MM.1S (cell line): ENCODE measurements at places on chromosomes 7 and 10.

DNA sequence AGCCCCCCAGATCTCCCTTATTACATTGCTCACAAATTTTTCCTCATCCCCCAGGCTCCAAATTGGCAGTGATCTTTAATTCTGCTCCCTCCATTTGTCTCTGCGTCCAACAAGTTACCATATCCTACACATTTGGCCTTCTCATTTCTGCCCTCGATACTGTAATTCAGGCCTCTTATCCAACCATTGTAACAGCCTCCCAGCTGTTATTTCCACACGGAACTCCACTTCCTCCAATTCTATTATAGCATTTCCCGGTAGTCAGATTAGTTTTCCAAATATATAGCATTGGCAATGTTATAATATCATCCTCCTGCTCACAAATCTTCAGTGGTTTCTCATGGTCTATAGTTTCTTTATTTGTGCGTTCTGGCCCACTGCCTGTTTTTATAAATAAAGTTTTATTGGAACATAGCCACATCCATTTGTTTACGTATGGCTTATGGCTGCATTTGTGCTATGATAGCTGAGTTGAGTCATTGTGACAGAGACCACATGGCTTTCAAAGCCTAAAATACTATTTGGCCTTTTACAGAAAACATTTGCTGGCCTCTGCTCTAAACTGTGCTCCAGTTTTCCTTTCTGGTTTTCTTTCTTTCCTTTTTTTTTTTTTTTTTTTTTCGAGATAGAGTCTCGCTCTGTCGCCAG lies 126.5 kb upstream of the ZNF438 start:
- DNase-seq, result no peak

DNA sequence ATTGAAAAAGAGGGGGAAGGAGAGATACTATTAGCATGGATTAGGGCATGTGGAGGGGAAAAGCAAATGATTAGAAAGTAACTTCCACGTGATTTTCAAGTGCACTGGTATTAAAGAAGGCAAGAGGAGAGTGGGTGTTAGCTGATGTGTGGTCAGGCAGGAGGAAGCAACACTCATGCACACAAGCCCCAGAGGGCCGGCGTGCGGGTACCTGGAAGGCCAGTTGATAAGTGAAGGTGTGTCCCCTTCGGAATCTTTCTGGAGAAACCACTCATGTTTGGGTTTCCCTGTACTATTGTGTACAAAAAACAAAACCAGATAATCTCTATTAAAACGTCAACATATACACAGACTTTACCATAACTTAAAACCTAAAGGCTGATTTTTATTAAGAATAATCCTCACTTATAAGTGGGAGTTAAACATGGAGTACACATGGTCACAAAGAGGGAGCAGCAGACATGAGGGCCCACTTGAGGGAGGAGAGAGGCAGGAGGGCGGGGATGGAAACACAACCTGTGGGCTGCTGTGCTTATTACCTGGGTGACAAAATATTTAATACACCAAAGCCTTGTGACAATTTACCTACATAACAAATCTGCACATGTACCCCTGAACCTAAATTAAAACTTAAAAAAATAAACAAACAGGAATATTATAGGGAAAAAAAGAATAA lies 98.9 kb downstream of the SVIL start:
- no peak for DNase-seq

GRCh38 chr10:52459097-52459496 lies 145.0 kb downstream of the DKK1 start:
- no peak for DNase-seq

DNA sequence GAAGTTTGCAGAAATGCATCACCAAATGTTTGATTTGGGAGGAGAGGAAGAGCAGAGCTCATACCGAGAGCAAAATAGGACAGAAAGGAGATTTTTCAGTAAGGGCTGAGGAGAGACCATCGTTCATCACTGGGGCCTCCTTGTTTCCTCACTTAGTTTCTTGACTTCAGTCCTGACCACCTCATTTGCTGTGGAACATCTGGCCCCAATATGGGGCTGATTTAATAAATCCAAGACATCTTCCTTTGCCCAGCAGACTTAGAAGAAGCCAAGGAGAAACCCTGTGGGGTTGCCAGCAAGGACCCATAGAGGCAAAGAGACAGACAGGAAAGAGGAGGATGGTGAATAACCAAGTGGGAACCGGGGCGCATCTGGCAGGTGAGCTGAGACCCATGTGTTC lies 60.4 kb downstream of the CHST3 start:
- DNase-seq, result no peak

DNA sequence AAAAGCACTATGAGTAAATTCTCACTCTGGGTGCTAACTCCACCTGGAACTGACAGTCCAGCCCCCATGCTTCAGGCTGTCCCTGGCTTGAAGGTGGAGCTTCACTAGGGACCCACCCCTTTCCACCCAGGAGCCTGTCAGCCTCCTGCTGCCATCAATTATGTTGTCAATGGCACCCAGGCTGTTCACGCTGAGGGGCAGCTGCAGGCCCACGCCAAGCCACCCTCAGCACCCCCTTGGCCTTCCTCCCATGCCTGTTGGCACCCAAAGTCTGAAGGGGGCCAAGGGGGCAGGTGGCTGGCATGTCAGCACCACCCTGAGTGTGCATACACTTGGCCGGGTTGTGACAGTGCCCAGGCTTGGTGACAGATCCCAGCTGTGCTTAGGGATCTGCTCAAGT lies 149.3 kb downstream of the NXPH1 start:
- no peak for DNase-seq

DNA sequence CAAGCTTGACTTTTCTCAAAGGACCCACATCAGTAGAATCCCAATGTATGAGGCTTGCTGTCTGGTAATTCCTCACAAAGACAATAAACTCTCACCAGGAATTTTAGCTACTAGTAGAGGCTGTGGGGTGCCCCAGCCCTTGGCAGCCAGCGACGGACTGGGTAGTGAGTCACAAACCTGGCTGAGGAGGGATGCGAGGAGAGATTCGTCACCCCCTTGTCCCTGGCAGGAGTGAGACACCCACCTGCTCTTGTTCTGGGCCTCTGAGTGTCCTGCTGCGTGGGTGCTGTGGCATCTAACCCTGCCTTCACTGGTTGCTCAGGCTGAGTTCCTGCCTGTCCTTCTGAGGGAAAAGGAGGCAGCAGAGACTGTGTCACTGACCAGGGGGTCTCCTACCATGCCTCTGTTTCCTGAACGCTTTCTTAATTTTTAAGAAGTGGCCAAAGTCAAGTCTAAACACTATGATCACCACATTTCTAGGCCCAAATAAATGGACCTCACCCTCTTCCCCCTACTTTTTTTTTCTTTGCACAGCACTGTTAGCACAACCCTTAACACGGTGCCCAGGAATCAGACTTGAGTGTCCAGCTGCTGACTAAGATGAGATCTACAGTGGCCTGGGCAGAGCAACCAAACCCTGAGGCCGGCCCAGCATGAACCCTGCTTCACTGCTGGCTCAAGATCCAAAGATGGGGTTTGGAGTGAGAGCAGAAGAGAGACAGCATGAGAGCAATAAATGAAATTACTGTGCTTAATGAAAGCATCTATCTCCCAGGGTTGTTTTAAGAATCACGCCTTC lies 146.4 kb downstream of the ANLN start:
- DNase-seq, result no peak

GRCh38 chr10:1268831-1269230 lies 212.6 kb downstream of the WDR37 start:
- DNase-seq, result no peak

- no peak for DNase-seq
Observed at GRCh38 chr7:106608661-106609060, 52.3 kb downstream of the CCDC71L start.

DNA sequence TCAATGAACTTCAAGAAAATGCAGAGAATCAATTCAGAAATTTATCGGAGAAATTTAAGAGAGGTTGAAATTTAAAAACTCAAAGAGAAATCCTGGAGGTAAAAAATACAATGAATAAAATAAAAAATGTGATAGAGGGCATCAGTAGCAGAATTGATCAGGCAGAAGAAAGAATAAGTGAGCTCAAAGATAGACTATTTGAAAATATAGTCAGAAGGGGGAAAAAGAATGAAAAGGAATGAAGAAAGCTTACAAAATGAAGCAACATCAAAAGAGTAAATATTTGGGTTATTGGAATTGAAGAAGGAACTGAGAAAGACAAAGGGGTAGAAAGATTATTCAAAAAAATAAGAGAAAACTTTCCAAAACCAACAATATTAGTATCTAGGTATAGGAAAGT lies 291.4 kb downstream of the SH2D4B start:
- DNase-seq, result no peak

- DNase-seq, result no peak
Observed at GRCh38 chr10:116237970-116238369, 35.0 kb downstream of the GFRA1 start.

DNA sequence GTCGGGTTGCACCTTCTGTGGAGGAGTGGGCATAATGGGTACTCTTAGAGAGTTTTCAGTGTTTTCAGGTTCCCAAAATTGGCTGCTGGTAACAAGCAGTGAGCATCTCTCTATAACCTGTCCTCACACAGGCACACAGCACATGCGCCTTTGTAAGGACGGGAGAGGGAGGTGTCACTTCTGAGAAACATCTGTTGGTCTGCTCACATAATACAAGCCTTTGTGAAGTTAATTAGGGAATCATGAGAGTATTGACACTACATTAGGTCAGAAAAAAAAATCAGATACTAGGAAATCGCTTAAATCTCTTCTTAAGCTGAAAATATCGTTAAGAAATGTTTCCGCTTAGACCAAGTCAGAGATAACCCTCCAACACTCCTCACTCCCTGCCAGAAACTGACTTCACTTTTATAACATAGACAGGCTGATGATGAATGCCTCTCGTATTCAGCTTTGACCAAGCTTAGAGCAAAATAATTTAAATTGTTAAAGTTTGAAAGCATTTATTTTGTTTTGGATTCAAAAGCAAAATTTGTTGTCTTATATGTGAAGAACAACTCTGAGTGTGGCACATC lies 769.7 kb downstream of the TNS3 start:
- no peak for DNase-seq

GRCh38 chr7:149720372-149721083 lies 52.9 kb downstream of the ZNF467 start:
- DNase-seq, result no peak

- DNase-seq, result no peak
Observed at GRCh38 chr7:19296617-19297016, 151.4 kb upstream of the FERD3L start.

GRCh38 chr7:68547181-68547580 lies 1051.1 kb upstream of the AUTS2 start:
- no peak for DNase-seq

- no peak for DNase-seq
Observed at GRCh38 chr10:60718886-60719285, 59.4 kb upstream of the CDK1 start.

DNA sequence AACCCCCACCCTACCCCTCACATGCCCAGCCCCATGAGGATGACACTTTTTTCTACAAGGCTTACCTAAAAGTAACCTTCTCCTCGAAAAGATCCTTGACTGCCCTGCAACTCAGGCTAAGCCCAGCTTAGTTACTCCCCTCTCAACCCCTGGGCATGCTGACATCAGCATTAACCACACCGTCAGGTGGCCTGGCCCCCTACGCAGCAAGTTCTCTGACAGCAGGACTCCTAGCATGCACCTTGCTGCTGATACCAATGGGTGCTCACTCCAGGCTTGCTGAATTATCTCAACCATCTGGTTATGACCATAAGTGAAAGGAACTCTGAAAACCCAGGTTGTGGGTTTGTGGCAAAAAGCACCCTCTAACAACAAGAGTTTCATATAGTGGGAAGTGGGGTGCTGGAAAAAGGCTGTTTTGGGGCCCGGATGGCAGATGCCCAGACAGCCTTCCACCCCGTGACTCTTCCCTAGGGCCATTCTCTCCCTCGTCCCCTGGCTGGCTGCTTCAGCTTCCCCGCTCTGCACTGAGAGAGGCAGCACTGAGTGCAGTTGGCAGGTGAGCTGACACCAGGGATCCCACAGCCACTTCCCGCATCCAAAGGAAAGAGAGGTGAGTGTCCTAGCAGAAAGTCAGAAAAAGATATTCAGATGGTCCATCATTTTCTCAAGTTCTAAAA lies 518.9 kb downstream of the KCNMA1 start:
- no peak for DNase-seq

- peak; percentile 57 for DNase-seq
Observed at GRCh38 chr7:68529221-68529620, 1069.1 kb upstream of the AUTS2 start.

GRCh38 chr10:121683366-121683765 lies 85.1 kb upstream of the FGFR2 start:
- DNase-seq, result no peak

GRCh38 chr7:101818287-101819071 lies 1.1 kb downstream of the CUX1 start:
- no peak for DNase-seq

- no peak for DNase-seq
Observed at GRCh38 chr7:68868978-68869377, 729.3 kb upstream of the AUTS2 start.

- no peak for DNase-seq
Observed at GRCh38 chr10:4107285-4107851, 322.4 kb upstream of the KLF6 start.

DNA sequence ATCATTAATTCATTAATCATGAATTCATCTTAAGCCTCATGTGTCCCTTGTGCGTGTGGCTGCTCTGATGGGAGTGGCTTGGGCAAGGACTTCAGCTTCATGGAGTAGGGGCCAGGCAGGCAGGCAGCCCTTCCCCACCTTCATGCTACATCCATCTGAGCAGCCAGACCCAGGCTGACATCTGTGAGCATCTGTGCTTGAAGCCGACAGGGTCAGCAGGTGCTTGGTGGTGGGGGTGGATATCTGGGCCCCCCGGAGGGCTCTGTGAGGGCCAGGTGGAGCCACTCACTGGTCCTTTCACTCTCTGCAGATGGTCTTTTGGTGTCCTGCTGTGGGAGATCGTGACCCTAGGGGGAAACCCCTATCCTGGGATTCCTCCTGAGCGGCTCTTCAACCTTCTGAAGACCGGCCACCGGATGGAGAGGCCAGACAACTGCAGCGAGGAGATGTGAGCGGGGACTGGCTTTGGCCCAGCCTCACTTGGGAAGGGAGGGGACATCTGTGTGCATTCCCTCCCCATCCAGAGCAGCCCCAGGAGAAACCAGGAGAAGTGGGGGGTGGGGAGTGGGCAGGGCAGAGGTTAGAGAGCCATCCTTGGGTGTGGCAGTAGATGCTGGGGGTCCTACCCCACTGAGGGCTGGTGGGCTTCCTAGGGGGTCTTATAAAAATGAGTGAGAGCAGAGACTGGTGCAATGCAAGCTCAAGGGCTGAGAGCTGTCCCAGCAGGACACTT lies 14.7 kb upstream of the CSGALNACT2 start:
- DNase-seq, result no peak

GRCh38 chr7:123539871-123540270 lies 5.5 kb upstream of the IQUB start:
- no peak for DNase-seq

- no peak for DNase-seq
Observed at GRCh38 chr10:3336673-3337293, 164.2 kb upstream of the PITRM1 start.

- DNase-seq, result no peak
Observed at GRCh38 chr7:142300689-142301088, 42.8 kb upstream of the PRSS58 start.

GRCh38 chr10:6721480-6721879 lies 141.4 kb upstream of the PRKCQ start:
- no peak for DNase-seq

- DNase-seq, result peak; percentile 78
Observed at GRCh38 chr10:59805014-59805413, 51.8 kb upstream of the MRLN start.
